ENCODE measurements at places on chromosomes 16 and 17.
A peak's percentile ranks its signal among the peaks of the same experiment; 100 is the strongest.

DNA sequence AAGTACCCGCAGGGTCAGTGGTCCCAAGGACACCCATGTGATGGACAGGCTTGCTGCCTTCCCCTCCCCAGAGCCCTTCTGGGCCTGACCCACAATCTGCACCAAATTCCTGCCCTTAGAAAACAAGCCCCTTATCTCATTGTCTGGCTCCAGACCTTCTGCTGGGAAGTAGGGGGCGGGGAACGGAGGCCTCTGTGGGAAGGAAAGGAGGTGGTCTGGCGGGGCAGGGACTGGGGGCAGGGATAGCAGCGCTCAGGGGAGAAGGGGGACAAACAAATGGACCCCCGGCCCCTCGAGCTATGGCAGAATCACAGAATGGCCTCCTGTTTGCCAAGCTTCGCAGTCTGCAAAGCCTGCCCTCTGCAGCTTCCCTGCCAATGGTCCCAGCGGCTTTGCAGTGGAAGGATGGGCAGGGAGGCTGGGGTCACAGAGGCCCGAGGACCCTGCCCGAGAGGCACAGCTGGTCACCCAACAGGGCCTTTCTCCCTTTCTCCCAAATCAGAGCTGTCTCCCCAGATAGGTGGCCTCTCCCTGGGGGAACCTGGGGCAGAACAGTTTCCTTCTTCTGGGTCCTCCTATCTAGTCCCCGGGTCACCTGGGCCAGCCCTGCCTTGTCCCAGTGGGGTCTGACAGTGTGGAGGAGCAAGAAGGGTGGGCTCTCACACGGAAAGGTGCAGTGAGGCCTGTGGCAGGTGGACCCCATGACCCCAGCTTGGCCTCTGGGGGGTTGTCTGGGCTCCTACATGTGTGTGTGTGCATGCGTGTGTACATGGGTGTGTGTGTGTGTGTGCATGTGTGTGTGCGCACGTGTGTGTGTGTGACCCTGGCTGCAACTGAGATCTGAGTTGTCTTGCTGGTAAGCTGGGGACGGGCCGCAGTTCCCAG, 25.5 kb downstream of the TMEM235 start:
- no peak for DNase-seq

DNA sequence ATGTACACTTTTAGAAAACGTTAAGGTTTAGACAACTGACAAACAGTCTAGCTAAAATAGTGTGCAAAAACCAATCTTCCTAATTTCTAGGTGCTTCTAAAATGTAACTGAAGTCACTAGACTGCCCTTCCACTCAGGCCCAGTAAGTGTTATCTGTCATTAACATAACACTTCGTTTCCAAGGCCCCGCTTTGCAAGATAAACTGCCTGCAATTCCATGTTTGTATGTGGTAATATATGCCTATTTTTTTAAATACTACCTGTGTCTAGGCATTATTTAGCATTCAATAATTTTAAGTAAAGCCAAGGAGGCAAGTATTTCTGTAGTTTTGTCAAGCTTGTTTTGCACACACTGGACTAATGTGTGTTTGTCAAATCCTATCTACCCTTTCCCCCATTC, 3.2 kb downstream of the USP32 start:
- no peak for DNase-seq

GRCh38 chr17:43388359-43389045, 10.3 kb upstream of the ARL4D start:
- peak; percentile 92 for DNase-seq

- DNase-seq: no peak
Measured at GRCh38 chr16:85491058-85491771, 121.9 kb upstream of the GSE1 start.

DNA sequence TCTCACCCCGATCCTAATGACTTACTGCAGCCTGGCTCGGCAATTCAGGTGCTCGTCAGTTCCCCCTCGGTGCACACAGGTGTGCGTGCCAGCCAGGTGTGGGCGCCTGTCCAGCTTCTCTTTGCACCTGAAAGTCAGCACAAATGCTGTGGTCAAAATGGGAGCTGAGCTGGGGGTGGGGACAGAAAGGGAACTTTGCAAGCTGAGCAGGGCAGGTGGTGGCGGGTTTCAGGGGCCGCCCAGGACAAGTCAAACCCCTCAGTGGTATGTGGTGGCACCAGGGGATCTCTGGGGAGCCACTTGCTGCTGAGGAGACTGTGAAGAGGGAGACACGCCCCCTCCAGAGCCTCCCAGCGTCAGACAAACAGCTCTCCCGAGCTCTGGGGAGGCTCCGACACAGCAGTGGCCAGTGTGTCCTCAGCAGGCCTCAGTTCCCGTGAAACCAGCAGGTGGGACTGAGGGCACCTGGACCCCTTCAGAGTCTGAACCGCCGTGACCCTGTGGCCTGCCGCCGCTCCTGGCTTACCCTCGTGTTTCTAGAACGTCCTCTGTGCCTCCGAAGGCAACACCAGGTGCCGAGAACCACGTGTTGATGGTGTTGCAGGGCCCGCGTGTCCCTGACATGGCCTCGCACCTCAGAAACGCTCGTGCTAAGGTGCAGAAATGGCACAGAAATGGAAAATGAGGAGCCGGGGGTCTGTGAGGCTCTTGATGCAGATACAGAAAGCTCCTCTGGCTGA, 233.5 kb upstream of the TNRC6C start:
- DNase-seq: no peak

DNA sequence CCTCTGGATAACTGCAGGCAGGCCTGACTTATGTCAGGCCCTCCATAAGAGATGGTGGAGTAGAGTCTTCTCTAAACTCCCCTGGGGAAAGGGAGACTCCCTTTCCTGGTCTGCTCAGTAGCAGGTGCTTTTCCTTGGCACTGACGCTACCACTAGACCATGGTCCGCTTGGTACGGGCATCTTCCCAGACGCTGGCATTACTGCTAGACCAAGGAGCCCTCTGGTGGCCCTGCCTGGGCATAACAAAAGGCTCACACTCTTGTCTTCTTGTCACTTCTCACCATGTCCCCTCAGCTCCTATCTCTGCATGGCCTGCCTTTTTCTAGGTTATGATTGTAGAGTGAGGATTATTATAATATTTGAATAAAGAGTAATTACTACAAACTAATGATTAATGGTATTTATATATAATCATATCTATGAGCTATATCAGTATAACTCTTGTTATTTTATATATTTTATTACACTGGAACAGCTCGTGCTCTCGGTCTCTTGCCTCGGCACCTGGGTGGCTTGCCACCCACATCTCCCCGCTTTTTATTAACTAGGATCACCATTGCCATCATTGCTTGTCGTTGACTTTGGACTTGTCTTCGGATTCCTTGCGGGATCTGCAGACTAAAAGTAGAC, 59.8 kb upstream of the ARL4D start:
- peak; percentile 64 for DNase-seq

DNA sequence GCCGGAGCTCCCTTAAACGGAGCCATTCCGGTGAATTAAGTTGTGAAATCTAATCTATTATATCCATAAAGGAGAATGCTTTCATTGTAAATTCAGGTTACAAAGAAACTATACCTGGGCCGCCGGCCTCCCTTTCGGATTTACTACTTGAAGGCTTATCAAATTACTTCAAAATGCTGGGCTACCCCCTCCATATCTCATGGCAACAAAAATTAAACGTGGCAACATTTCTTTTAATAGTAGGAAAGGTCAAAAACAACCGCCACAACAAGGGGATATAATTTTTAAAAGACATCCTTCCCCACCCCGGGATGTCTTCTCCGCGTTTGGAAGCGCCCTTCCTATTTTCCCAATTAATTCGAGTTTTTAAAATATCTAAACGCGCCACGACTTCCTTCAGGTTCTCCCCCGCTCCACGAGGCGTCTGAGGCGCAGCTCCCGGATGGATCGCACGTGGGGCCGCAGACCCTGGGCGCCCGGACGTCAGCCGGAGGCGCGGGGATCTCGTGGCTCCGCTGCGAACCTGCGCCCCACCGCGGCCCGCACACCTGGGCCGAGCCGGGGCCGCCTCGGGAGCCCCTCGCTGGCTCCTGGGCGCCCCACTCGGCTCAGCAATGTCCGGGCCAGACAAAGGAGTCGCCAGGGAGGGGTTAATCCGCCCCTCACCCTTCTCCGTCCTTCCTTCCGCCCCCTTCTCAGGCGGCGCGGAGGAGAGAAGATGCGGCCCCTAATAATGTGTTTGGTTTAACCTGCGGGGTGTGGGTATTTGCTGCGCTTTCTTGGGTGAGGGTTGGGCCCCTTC, 47.4 kb upstream of the SLC38A10 start:
- DNase-seq: peak; percentile 47

All from fibroblast of skin of back (primary cell).